ENCODE measurements at places on chromosomes 11 and 22.

- DNase-seq: no peak
Observed at GRCh38 chr11:69355959-69356702, 62.2 kb downstream of the MYEOV start.

- DNase-seq: no peak
Observed at GRCh38 chr11:2963761-2964160, 28.4 kb downstream of the NAP1L4 start.

DNA sequence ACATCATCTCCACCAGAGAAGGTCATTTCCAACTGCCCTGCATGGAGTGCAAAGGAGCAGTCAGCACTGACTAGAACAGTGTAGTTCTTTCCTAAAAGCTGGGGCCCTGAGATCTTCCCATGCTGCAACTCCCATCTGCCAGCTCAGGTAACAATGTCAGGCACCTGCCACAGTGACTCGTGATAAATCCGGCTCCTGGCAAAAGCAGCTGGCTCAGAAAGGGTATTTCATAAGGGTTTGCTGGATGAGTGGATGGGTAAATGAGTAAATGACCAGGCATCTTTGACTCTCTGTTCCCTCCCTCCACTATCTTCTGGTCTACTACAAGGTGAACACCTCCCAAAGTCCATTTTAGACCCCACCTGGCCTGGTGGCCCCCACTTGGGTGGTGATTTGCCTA lies 403.6 kb downstream of the NXPE2 start:
- no peak for DNase-seq

DNA sequence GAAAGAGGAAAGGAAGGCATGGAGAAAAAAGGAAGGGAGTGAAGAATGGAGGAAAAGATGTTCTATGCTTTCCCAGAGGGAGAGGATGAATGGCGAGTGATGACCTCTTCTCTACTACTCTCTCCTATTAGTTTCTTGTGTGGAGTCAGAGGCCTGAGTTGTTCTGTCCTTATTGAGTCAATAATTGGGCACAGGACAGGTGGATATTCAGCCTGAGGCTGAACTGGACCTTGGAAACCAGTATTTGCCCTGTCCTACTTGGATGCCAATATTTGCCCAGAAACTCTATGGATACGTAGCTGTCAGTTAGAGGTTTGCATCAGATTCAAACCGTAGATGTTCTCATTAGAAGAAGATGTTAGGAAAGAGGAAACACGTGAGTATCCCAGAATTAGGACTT lies 17.6 kb upstream of the SWAP70 start:
- DNase-seq: no peak

- DNase-seq: no peak
Observed at GRCh38 chr11:43948341-43949225, 6.1 kb downstream of the C11orf96 start.

GRCh38 chr22:19714312-19715187 lies at the start of gene SEPTIN5:
SEPTIN5 (plus strand) TSS chr22:19714503; CDS start chr22:19714589, 86 bp downstream.
- peak; percentile 83 for DNase-seq

GRCh38 chr22:24400726-24401596 lies 26.4 kb upstream of the ADORA2A start:
- no peak for DNase-seq

DNA sequence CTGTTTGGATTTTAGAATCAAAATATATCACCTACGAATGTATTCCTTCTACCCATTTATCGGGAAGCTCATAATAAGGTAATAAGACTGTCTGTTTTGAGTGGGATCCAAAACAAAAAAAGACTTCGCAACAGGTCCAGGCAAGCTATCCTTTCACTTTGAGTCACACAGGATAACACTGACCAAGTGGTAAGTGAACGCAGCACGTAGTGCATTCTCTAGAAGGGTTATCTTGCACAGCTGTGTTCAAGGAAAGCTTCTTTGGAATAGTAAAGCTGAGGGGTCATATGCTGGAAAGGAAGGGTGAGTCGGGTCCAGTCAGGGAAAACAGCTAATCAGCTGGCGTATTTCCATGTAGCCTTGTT lies 22.3 kb upstream of the NRGN start:
- DNase-seq: no peak

- no peak for DNase-seq
Observed at GRCh38 chr11:109933126-109933525, 160.1 kb upstream of the ZC3H12C start.

GRCh38 chr22:37442135-37442534 lies 14.9 kb upstream of the ELFN2 start:
- no peak for DNase-seq

Measured in SK-N-SH (cell line).